ENCODE measurements at places on chromosomes 5 and 9.

DNA sequence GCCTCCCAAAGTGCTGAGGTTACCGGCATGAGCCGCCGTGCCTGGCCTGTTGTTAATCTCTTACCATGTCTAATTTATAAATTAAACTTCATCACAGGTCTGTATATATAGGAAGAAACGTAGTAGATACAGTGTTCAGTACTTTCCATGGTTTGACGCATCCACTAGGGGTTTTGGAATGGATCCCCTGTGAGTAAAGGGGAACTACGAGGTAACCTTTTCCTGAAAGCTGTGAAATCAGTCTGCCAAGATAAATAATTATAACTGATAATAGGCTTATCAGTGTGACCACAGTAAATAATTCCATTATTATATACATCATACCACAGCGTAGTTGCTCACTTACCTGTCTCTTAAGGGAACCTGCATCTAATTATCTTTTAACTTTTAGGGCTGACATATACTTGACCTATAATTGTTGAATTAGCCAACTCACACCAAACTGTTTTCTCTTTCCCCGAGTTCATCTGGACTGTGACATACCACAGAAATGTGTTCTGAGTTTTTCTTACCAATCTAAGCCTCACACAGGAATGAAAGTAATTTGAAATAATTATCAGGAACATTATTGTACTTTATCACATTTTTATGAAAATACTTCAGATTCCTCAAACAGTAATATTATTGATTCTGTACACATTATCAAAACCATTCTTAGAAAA, 42.9 kb downstream of the DAPK1 start:
- no peak for DNase-seq

DNA sequence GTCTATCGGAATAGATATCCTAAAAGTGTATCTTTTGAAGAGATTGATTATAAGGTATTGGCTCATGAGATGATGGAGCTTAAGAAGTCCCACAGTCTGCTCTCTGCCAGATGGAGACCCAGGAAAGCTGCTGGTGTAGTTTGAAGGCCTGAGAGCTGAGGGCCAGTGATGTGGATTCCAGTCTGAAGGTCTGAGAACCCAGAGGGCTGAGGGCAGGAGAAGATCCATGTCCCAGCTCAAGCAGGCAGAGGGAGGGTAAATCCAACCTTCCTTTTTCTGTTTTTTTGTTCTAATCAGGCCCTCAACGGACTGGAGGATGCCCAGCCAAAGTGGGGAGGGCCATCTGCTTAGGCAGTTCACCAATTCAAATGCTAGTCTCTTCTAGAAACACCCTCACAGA, 11.0 kb upstream of the ABL1 start:
- DNase-seq = no peak

- no peak for DNase-seq
These were observed 2.0 kb downstream of the ADCY2 start for GRCh38 chr5:7397937-7398336.

DNA sequence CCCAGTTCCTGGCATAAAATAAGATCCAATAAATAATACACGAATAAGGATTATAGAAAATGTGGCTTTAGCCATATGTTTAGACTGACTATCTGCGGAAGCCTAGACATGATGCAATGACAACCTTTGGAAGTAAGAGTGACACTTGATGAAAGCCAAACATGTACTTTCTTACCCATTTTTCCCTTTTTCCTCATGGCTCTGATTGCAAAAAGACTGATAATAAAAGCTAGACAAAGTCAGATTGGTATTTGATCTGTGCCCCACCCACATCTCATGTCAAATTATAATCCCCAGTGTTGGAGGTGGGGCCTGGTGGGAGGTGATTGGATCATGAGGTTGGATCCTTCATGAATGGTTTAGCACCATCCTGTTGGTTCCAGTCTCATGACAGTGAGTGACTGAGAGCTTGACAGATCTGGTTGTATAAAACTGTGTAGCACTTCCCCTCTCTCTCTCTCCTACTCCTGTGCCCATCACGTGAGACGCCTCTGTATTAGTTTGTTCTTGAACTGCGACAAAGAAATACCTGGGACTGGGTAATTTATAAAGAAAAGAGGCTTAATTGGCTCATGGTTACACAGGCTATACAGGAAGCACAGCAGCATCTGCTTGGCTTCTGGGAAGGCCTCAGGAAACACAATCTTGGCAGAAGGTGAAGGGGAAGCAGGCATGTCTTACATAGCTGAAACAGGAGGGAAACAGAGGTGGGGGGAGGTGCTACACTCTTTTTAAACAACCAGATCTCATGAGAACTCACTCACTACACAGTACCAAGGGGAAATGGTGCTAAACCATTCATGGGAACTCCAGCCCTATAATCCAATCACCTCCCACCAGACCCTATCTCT, 243.4 kb upstream of the PIK3R1 start:
- no peak for DNase-seq

- no peak for DNase-seq
These were observed 10.3 kb downstream of the CETN3 start for GRCh38 chr5:90399251-90399650.

DNA sequence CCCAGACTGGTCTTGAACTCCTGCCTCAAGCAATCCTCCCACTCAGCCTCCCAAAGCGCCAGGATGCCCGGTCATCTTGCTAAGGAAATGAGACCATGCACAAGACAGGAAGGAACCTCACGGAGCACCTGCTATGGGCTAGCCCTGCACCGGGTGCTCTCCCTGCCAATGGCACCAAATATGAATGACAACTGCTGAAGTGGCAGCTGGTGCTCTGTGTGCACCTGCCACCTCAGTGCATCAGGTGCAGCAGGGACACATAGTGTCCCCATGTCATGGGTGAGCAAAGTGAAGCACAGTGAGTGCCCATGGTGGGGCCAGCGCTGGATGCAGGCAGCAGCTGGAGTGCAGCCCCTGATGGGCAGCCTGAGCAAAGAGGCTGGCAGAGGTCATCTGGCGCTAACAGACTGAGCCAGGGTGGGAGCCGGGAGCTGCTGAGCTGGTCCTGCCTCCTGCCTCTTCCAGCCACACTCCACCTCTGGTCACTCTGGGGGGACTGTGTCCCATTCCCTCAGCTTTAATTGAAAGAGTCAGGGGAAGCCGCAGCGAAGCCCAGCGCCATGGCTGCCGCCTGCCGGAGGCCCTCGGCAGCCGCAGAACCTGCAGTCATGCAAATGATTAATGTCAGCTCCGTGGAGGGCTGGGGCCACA, 46.4 kb downstream of the BARX1 start:
- DNase-seq = no peak

GRCh38 chr9:37340961-37341360, 81.5 kb upstream of the GRHPR start:
- DNase-seq = no peak

DNA sequence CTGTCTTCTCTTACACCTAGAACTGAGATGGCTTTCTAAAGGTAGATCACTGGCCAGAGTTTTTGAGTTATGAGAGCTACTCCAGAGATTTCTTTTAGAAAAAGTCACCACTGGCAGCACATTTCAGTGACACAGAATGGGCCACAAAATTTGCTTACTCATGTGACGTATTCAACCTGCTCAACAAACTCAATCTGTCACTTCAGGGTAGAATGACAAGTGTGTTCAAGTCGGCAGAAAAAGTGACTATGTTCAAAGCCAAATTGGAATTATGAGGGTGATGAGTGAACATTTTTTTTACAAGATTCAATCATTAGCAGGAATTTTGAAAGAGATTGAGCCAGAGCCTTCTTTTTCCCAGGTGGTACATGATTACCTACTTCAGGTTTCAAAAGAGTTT, 46.5 kb downstream of the TAF11L14 start:
- DNase-seq = no peak

GRCh38 chr9:114050646-114051045, 27.5 kb downstream of the AMBP start:
- no peak for DNase-seq

DNA sequence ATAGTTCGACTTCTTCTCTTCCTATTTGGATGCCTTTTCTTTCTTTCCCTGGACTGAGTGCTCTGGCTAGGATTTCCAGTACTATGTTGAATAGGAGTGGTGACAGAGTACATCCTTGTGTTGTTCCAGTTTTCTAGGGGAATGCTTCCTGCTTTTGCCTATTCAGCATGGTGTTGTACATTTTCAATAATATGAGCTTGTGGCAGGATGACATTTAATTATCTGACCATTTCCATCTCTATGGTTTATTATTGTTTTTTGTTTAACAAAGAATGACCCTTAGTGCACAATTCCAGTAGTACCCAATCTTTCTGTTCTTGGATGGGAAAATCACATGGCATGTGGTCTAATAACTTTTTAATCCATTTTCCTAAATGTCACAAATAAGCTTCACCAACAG, 135.6 kb upstream of the SLC12A2 start:
- DNase-seq = no peak

- no peak for DNase-seq
These were observed 31.6 kb downstream of the NNT start for GRCh38 chr5:43634621-43635020.

GRCh38 chr9:127311239-127311741, 46.7 kb downstream of the GARNL3 start:
- peak; percentile 40 for DNase-seq

DNA sequence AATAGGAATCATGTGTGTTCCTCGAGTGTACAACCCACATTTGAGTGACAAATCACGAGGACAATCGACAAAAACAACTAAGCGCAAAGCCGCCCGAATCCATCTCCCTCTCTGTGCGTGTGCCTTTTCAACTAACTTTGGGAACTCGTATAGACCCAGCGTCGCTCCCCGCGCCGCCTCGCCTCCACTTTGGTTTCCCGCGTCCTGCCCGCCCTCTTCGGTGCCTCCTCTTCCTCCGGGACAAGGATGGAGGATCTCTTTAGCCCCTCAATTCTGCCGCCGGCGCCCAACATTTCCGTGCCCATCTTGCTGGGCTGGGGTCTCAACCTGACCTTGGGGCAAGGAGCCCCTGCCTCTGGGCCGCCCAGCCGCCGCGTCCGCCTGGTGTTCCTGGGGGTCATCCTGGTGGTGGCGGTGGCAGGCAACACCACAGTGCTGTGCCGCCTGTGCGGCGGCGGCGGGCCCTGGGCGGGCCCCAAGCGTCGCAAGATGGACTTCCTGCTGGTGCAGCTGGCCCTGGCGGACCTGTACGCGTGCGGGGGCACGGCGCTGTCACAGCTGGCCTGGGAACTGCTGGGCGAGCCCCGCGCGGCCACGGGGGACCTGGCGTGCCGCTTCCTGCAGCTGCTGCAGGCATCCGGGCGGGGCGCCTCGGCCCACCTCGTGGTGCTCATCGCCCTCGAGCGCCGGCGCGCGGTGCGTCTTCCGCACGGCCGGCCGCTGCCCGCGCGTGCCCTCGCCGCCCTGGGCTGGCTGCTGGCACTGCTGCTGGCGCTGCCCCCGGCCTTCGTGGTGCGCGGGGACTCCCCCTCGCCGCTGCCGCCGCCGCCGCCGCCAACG, at the start of gene GPR150:
Gene GPR150 (plus strand): TSS at position 58 of the 840 bp plus-strand sequence. CDS start 189 bp downstream, at position 247.
- DNase-seq = peak; percentile 66

- DNase-seq = no peak
These were observed 76.9 kb upstream of the NFIL3 start for GRCh38 chr9:91500509-91501014.

- peak; percentile 43 for DNase-seq
These were observed 713 bp downstream of the MOB3B start for GRCh38 chr9:27528886-27529315.

GRCh38 chr9:125556046-125556721, 150.8 kb downstream of the MAPKAP1 start:
- no peak for DNase-seq

DNA sequence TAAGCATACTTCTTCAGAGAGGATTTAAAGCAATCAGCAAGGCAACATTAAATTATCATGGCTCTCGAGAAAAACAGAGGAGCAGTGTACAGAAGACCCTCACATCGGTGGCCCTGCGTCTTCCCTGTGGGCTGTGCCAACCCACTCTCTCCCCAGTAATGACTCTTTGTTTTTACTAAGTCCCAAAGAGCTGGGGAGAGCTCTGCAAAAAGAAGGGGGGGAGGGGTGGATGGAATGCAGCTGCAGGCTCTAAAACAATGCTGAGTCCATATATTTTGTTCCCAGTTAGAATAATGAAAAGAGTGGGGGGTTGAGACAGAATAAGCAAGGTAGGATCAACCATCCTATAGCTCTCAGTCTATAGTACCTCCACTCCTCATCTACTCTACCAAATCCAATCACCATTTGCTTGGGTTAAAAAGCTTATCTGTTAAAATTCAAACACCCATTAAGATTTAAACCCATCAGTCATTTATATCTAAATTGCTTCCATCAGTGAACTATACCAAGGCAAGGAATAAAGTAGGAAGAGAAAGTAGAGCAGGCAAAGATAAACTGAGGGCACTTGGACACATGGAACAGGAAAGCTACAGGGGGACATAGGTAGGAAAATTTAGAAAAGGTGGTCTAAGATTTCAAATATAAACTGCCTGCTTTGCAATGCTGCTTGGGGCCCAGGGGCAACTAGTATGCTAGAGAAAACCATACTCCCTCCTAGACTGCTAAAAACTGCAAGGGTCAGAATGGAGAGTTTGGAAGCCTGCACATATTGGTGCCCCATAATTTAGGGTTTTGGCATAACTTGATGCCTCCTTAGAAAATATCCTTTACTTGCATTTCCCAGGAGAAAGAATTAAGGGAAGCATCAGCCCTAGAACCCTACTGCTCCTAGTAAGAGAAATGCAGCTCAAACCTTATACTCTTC, 20.6 kb downstream of the ELL2 start:
- no peak for DNase-seq

- peak; percentile 18 for DNase-seq
These were observed 14.2 kb upstream of the NRARP start for GRCh38 chr9:137316012-137316981.

DNA sequence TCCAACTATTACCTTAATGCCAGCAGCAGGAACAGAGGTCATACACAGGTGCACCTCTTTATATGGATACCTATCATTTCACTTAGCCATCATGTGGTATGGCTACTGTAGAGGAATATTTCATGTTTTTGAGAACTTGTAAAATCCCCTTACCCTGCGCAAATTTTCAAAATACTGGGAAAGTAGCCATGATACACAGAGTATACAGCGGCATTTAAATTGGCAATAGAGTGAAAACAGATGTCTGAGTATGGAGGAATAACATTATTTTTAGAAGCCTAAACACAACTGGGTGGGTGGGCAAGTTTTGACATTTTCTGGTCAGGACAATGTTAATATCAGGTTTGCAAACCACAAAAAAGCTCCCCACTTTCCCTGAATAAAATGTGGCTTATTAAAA, 109.5 kb downstream of the SMIM23 start:
- DNase-seq = no peak

GRCh38 chr9:113461285-113461684, 2.2 kb upstream of the RGS3 start:
- no peak for DNase-seq

DNA sequence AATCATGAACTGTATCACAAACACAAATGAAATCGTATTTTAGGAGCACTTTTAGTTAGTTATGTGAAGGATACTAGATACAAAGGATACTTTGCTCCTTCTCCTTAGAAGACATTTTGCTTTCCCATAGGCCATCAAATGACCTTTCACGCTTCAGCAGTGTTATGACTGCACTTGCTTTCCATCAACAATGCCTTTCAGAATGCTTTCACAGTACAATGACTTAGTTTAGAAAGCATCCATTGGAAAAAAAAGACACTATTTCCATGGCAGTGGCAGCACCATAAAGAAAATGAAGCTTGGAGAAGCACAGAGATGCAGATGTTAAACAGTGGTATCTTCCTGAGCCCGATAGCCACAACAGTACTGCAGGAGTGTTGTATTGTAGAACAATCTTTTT, 203.9 kb downstream of the PCSK1 start:
- no peak for DNase-seq
